ENCODE measurements at places on chromosomes 11 and 22.

- DNase-seq, result no peak
Measured at GRCh38 chr11:12757416-12757815, 83.2 kb downstream of the TEAD1 start.

DNA sequence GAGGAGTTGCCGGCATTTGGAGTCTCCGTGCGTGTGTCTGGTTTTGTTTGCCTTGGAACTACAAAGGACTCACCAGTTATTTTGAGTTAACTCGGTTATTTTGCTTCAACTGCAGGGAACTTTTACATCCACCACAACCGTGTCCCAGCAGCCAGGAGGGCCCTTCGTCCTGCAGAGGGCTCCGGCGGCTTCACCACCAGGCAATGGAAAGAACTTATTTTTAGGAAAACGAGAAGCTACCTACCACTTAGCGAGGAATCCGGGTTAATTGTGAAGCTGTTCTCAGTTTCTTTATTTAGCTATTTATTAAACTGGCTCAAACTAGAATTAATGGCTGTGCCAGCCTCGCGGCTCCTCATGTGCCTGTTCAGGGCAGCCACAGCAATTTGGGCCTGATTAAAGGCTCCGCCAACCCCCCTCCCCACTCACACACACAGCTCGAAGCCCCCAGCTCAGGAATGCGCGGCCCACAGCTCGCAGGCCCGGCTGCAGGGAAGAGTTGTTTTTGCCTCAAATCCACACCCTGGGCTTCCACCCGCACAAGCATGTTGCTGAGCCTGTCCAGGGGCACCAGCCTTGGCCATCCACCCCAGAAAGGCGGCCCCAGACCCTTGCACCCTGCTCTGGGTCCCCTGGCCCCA lies 55.9 kb upstream of the FGF3 start:
- DNase-seq, result no peak

DNA sequence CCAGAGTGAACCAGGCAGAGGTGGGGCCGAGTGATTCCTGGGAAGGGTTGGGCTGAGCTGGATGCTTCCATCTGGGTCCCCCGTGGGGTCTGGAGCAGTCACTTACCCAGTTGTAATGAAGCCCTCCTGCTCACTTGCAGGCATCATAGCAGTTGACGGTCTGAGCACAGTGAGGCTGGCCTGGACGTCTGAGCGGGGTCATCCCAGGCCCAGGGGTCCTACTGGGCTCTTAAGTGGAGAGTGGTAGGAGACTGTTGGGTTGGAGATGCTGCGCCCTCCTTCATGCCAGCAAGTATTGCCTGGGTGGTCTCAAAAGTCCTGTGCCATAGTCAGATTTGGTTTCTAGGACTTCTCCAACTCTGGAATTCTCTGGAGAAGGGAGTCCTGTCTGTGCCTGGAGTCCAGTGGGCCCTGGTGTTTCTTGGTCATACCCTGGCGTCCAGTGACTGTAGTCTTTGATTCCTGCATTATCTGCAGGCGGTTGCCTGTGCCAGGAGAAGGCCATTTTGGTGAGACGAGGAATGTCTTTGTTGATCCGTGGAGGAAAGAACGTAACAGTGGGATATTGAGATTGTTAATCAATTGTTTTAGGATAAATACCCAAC lies 82.3 kb downstream of the TBC1D22A start:
- no peak for DNase-seq

GRCh38 chr11:64542172-64543125 lies 48.6 kb upstream of the SLC22A12 start:
- DNase-seq, result no peak

- no peak for DNase-seq
Measured at GRCh38 chr11:126132319-126132718, 69.7 kb upstream of the CDON start.

- DNase-seq, result no peak
Measured at GRCh38 chr22:46082633-46083032, 67.7 kb upstream of the PPARA start.

- DNase-seq, result no peak
Measured at GRCh38 chr11:71333473-71333872, 81.1 kb upstream of the SHANK2 start.

- no peak for DNase-seq
Measured at GRCh38 chr11:132862137-132862536, 670.2 kb downstream of the OPCML start.

DNA sequence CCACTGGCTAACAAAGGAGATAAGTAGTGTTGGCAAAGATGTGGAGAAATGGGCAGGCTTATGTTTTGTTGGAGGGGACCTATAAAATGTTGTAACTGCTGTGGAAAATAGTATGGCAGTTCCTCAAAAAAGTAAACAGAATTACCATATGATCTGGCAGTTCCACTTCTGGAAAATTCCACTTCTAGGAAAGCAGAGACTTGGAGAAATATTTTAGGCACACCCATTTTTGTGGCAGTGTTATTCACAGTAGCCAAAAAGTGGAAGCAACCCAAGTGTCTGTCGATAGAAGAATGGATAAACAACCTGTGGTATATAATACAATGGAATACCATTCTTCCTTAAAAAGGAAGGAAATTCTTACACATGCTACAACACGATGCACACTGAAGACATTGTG lies 57.0 kb upstream of the ADORA2A start:
- no peak for DNase-seq

- DNase-seq, result no peak
Measured at GRCh38 chr11:78289552-78290292, 101.0 kb downstream of the USP35 start.

GRCh38 chr11:45935349-45936064 lies 13.1 kb downstream of the LARGE2 start:
- no peak for DNase-seq

GRCh38 chr11:118572061-118572980 lies at the start of gene ARCN1:
Gene ARCN1 (plus strand): TSS chr11:118572409. CDS start chr11:118572548, 139 bp downstream.
- DNase-seq, result peak; percentile 65

GRCh38 chr11:131637469-131638175 lies 267.2 kb downstream of the NTM start:
- no peak for DNase-seq

- DNase-seq, result no peak
Measured at GRCh38 chr11:10911907-10912306, 54.1 kb upstream of the ZBED5 start.

DNA sequence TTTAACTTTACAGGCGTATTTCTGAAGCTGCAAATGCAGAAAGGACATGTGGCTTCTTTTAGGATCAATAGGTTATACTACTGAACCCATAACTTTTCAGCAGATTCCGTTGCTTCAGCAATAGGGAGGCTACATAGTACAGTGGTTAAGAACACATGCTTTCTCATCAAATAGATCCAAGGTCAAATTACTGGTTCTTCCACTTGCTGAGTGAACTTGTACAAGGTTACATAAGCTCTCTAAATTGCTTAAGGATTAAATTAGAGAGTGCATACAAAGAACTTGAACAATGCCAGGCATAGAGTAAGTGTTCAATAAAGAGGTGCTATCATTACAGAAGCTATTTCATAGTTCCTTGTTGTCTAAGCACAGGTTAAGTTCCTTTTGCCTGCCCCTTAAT lies 129.6 kb downstream of the BARX2 start:
- DNase-seq, result no peak

DNA sequence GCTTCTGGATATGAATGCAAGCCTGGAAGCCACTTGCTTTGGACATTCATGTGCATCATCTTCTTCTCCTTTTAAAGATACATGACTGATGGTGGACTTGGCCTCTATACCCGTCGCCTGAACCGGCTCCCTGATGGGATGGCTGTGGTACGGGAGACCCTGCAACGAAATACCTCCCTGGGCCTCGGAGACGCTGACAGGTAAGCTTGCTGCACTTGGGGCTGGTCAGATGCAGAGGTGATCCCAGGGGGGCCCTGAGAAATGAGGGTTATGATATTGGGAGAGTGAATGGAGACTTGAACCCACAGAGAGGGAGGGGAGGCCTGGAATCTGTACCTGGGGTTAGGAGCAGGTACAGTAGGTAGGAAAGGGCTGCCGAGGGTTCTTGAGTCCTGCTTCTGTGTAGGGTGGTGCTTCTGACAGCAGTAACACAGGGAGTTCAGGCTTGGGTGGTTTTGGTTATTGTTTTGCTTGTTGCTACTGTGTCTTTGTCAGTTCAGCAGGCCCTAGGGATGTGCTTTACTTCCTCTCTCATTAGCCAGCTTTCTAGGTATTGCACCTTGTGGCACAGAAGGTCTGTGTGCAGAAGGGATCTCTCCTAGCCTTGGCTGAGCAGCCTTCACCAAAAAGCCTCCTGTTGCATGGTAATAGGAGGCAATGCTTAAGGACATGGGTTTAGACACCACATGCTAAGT lies 176.1 kb downstream of the DBX1 start:
- DNase-seq, result no peak

- no peak for DNase-seq
Measured at GRCh38 chr11:131845255-131845654, 474.8 kb downstream of the NTM start.

- DNase-seq, result no peak
Measured at GRCh38 chr11:21710809-21711208, 482.1 kb upstream of the ANO5 start.

- DNase-seq, result no peak
Measured at GRCh38 chr11:9231848-9232177, 33.3 kb downstream of the DENND5A start.

DNA sequence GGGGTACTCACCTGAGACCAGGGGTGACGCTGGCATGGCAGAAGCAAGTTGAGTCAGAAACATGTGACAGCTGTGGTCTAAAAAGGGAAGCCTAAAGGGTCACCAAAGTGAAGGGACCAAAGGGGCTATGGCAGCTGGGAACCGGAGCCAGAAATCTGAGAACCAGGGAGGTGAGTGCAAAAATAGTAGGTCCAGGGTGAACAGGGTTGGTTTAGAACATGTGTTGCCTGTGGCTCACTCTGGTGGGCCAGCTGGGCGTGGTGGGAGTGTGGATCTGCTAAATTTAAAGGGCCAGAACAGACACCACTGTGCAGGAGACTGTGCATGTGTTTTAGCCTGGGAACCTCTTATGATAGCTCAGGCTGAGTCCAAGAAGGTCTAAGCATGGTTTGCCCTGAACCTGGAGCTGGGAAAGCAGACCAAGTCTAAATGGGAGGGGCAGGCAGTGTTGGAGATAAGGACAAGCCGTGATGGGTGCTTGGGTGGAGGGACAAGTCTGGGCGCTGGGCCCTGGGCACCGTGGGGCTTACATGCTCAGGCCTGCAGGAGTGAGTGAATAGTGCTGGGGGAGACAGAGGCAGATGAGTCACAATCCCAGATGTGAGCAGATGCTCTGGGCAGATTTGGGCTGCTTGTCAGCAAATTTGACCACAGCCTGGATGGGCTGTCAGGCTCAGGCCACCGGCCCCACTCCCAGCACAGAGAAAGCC lies 41.4 kb upstream of the ZBED5 start:
- no peak for DNase-seq

DNA sequence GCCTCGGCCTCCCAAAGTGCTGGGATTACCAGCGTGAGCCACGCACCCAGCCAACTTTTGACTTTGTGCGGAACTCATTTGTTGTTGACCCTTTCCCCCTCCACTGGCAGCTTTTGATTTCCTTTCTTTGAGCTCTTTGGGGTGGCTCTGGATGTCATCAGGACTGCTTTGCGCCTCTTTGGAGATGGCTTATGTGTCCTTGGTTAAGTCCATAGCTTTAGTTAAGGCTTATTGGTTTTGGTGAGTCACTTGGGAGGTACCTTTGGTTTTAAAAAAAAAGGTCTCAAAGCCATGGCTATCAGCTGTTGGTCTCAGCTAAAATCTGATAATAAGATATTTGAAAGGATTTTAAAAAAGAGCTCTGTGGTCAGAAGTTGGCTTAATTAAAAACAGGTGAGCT lies 5.1 kb upstream of the ARSA start:
- no peak for DNase-seq

DNA sequence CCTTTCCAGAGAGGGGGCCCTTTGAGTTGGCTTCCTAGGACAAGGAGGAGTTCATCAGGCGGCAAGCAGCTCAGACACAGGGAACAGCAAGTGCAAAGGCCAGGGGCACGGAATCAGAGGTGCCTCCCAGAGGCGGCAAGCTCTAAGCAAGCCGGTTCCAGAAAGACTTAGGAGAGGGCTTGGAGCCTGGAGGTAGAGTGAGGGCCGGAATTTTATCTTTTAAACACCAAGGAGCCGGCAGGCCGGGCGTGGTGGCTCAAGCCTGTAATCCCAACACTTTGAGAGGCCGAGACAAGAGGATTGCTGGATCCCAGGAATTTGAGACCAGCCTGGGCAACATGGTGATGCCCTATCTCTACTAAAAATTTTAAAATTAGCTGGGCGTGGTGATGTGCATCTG lies 26.6 kb downstream of the FADD start:
- no peak for DNase-seq

- no peak for DNase-seq
Measured at GRCh38 chr11:80388130-80388529, 947.3 kb upstream of the TENM4 start.

GRCh38 chr11:64553554-64554201 lies 37.3 kb upstream of the SLC22A12 start:
- peak; percentile 52 for DNase-seq

- DNase-seq, result no peak
Measured at GRCh38 chr11:103709371-103709770, 327.1 kb upstream of the DDI1 start.

GRCh38 chr11:120136356-120136755 lies 1.6 kb downstream of the TRIM29 start:
- DNase-seq, result no peak

DNA sequence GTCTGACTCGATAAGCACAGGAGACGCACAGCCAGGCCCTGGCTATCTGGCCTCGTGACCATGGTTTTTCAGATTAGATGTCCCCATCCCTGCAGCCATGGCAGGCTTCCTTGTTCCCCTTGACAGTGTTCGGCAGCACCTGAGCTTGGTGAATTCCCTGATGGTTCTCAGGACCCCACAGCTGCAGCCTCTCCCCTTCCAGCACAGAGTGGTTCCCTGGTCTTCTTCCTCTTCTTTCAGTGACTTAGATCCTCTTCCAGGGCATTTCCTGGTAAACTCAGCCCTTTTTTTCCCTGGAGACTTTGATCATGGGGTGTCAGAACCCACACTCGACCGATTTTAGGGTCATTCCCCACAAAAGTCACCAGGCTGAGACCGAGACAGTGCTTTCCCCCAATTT lies 14.5 kb downstream of the GLB1L3 start:
- no peak for DNase-seq

DNA sequence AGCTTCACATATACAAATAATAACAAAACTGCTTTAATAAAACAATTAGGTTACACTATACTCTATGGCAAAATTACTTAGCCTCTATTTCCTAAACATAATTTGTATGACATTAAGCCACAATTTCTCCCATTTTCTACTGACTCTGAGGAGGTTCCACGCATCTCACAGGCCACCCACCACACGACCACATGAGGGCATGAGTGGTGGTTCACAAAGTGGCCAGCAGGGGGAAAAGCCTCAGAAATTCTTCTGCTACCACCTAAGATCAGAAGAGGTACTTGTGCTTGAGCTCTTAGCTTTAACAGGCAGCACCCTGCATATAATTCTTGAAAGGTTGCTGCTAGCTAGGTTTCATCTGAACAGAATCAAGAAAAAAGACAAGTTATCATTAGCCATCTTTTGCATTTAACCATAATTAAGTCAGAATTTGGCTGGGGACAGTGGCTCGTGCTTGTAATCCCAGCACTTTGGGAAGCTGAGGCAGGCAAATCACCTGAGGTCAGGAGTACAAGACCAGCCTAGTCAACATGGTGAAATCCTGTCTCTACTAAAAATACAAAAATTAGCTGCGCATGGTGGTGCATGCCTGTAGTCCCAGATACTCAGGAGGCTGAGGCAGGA lies 7.7 kb downstream of the LPXN start:
- DNase-seq, result peak; percentile 68

- DNase-seq, result no peak
Measured at GRCh38 chr11:46778416-46778815, 59.4 kb downstream of the F2 start.

All from stimulated activated CD4-positive, alpha-beta T cell treated with anti-CD3 and anti-CD28 coated beads, Interleukin-12 subunit alpha, Interleukin-12 subunit beta, amount 100 ng/mL, for 24 hours (primary cell).